SJSA1 (cell line): ENCODE measurements at places on chromosomes 5 and 9. TPM values are rescaled to one million over a fixed set of nuclear protein-coding genes. Genes with fewer than 3 reads are reported as not detected.
A peak's percentile ranks its signal among the peaks of the same experiment; 100 is the strongest.

DNA sequence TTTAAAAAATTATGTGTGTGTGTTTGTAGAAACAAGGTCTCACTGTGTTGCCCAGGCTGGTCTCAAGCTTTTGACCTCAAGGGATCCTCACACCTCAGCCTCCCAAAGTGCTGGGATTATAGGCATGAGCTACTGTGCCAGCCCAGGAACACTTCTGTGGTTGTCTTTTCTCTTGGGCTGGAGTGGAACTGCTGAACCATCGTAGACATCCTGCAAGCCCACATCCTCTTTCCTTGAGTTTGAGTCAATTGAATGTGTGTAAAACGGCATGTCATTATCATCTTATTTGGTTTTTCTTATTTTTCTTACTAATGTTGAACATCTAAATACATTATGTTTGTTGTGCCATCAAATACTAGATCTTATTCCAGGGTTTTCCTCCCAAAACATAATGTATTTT lies 40.0 kb downstream of the EHMT1 start:
- no peak for DNase-seq

- DNase-seq: no peak
Observed at GRCh38 chr5:132418881-132419280, 49.4 kb downstream of the SLC22A5 start.

DNA sequence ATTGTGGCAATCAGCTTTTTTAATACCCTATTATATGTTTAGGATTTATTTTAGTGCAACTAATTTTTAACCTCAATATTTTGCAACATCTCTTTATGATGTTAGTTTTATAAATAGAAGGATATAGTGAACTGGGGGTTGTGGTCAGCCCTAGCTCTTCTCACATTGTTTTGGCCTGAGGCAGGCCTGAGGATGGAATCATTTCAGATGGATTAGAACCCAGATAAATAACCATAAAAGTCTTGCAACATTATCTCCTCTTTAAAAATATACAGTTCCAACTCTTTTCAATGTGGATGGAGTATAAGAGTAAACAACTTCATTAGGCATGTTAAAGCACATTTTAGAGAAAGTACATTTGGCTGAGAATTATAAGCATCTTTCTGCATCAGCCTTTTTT lies 522.7 kb downstream of the NR2F1-AS1 start:
- no peak for DNase-seq

DNA sequence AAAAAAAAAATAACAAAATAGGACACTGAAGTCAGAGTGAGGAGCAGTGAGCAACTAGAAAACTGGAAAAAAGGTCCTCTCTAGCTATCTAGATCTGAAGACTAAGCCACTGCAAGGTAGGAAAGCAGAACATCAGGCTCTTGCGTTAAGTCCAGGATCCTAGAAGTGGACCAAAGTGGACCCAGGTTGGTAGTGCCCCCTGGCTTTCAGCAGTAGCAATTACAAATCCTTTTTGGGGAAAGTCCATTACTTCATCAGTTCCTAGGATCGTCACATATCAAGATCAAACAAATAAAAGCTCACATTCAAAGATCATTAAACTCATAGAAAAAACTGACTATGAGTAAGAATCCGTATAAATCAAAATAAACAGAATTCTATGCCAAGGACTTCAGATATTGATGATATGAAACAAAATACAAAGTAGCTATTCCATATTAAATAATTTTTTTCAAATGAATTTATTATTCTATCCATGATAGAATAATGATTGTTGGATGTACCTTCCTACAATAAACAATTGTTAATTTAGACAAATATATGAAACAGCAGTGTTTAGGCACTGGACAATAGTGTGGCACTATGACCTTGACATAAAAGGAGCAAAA lies 6.5 kb upstream of the RICTOR start:
- peak; percentile 9 for DNase-seq

The TMEM232 gene
- 2.1 TPM in 1 of 2 replicates, not detected in the other for total RNA-seq

DNA sequence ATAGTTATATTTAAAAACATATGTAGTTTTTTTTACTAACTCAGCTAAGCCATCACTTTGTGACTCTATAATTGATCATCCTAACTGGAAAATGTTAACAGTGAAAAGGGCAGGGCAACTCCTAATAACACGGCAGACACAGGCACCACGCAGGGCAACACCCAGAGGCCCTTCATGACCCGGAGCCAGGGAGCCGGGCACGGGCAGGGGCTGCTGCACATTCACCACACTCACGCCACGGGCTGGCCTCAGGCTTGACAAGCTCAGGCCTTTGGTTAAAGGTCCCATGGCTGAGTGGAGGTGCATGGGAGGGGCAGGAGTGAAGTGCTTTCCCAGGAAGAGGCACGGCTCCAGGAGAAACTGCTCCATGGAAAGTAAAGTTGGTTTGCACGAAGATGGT lies 53.0 kb upstream of the FAM120A start:
- no peak for DNase-seq

The GRXCR2 gene
- total RNA-seq: 0.21 TPM in 1 of 2 replicates, not detected in the other

The MORN5 gene
- not detected in 2 replicates for total RNA-seq

DNA sequence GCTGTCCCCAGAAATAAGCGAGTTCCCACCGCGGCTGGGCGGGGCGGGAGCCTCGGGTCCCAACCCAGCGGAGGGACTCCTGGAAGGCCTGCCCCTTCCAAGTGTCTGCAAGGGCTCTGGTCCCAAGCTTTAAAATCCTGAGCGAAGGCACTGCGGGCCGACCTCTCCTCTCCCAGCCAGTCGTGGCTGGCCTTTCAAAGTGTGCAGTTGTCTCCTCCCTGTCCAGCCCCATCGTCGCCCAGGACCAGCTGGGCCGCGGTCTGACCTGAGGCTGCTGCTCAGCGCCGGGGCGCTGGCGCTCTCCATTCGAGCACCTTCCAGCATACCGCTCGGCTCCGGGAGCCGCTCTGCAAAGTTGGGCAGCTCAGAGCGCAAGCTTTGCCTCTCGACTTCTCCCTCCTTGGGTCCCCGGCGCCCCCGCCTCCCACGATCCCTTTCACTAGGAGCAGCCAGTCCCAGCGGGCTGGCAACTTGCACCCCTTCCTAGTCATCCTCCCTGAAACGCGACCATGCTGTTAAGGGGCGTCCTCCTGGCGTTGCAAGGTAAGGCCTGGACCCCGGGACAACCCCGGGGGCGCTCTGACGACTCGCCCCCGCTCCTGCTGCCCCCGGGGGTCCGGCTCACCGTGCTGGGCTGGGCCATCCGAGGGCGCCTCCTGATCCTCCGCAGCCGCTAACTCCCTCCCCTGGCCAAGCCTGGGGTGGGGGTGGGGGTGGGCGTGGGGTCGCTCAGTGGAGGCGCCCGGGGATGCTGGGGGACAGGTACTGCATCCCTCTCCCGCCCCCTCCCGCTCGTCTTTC lies at the start of gene MAMDC2:
Gene MAMDC2 (plus strand): TSS at position 160 of the 801 bp plus-strand sequence. CDS start 350 bp downstream, at position 510.
- DNase-seq: no peak

The PDE8B gene
- total RNA-seq: not detected in 2 replicates

The IL4 gene
- not detected in 2 replicates for total RNA-seq

The PFN3 gene
- not detected in 2 replicates for total RNA-seq

DNA sequence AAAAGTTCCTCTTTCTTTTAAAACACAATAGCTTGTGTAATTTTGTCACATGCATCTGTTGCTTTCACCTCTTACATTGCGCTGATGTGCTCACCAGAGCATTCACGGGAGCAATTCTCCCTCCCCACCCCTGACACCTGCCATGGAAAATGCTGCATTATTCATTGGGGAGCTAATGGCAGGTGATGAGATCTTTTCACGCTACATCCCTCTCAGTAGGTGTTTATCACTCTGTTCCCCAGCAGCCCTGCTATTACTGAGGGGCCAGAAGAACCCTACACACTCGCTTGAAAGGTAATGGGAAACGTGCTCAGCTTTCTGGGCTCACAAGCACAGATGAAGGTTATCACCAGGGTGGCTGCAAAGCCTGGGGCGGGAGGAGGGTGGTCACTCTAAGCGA lies 398.0 kb downstream of the PSAT1 start:
- DNase-seq: no peak

GRCh38 chr5:36150676-36151433 lies 832 bp downstream of the LMBRD2 start:
- DNase-seq: peak; percentile 33

- DNase-seq: no peak
Observed at GRCh38 chr9:90640361-90640760, 2.3 kb downstream of the DIRAS2 start.

DNA sequence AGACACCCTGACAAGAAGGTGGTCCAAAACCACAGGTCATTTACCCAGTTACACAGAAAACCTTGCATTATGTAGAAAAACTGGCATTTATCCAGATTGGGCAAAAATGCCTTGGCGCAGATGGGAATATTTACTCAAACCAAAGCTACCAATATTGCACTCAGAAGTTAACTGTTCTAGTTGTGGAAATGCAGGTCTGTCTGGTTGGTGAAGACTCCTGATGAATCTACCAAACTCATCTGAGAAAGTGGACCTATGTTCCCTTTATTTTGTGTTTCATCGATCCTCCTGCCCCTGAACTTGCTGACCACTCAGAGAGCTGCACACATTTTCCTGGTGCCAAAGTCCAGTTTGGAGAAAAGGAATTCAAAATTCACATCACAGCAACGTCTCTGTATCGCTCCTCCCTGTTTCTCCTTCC lies 85.2 kb upstream of the ALDH1A1 start:
- DNase-seq: no peak

The SLC36A2 gene
- not detected in 2 replicates for total RNA-seq

GRCh38 chr5:164353155-164353554 lies 847.7 kb downstream of the MAT2B start:
- no peak for DNase-seq

The GDNF gene
- total RNA-seq: 2.9 and 5.8 TPM in 2 replicates

The CARD6 gene
- total RNA-seq: 4.3 and 6.6 TPM in 2 replicates

GRCh38 chr9:4220346-4220745 lies 79.5 kb downstream of the GLIS3 start:
- DNase-seq: no peak

GRCh38 chr9:23573800-23574199 lies 252.2 kb downstream of the ELAVL2 start:
- no peak for DNase-seq

GRCh38 chr5:141172381-141173204 lies at the start of gene PCDHB7:
TSS of gene PCDHB7 (plus strand) at chr5:141172644. CDS start at chr5:141172836, 192 bp downstream.
- DNase-seq: peak; percentile 23

The MEGF10 gene
- 0.03 and 0.09 TPM in 2 replicates for total RNA-seq

DNA sequence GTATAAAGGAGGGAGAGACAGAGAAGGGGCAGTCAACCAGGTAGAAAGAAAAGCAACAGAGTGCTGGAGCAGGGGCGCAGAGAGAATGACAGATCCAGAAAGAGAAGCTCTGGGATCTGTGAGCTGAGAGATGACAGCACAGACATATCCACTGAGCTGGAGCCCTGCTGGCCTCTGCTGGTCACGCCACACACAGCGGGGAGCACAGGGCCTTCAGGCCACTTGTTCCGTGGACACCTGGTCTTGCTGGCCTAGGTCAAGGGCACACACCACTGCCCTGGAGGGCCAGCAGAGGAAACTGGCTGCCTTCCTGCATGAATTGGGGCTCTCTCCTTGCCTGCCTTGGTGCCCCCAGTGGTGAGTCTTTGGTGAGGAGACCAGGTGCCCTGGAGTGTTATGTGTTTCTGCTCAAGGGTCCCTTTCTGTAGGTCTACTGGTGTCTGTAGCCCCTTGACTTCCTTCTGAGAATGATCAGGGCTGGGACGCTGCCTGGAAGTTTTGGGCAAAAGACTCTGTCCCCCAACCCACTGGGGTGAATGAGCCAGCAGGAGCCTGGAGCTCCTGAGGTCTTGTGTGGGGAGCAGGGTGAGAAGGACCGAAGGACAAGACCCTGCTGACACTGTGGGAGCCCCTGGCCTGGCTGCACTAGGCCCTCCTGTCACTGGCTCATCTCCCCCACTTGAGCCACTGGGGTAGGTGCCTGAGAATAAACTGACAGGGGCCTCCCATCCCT lies 59.2 kb upstream of the ADAMTS2 start:
- no peak for DNase-seq

DNA sequence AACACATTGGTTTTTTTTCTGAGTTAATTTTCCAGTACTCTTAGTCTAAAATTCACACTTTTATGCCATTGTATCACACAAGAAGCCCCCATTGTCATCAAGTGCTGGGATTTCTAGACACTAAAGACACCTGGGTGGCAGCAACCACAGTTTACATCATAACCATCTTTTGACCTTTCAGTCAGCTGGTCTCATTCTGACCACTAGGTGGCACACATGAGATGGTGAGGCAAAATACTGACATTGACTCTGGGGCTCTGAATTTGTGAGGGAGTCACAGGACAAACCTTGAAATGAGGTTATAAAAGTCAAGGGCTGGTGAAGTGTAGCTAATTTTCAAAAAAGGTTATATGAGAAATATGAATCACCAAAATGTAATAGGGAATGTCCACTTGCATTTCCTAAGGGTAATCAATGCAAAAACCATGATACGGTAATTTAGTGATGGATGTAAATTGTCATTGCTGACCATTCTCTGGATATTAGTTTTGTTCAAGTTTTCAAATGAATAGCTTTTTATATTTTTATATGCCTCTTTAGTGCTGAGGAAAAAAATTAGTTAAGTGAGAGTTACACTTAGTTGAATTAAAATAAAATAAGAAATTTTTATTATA lies 229.4 kb downstream of the DMAC1 start:
- peak; percentile 0 for DNase-seq

- peak; percentile 89 for DNase-seq
Observed at GRCh38 chr5:10018201-10019069, 231.3 kb downstream of the ATPSCKMT start.

The SMC5 gene
- total RNA-seq: 21.5 and 30.2 TPM in 2 replicates

The PCDHA2 gene
- not detected in 2 replicates for total RNA-seq
